ENCODE measurements at places on chromosomes 7 and 10. TPM values are rescaled to one million over a fixed set of nuclear protein-coding genes. Genes with fewer than 3 reads are reported as not detected.

The PHKG1 gene
- total RNA-seq: not detected

The SPDYE6 gene
- not detected for total RNA-seq

The UPK3BL1 gene
- 13.9 TPM for total RNA-seq

The SKAP2 gene
- total RNA-seq: 33.7 TPM

The BTBD16 gene
- total RNA-seq: not detected

The PLXDC2 gene
- total RNA-seq: 21.8 TPM

The RINT1 gene
- total RNA-seq: 24.7 TPM

The ARF5 gene
- 183 TPM for total RNA-seq

The MOGAT3 gene
- total RNA-seq: not detected

The LBX1 gene
- 1.1 TPM for total RNA-seq

The ZNF438 gene
- 5.1 TPM for total RNA-seq

The ZNF25 gene
- total RNA-seq: 11.1 TPM

The ANKRD1 gene
- 1,018 TPM for total RNA-seq

The GJD4 gene
- total RNA-seq: not detected

The HOXA10 gene
- 26.4 TPM for total RNA-seq

The TMEM229A gene
- not detected for total RNA-seq

The CYP26C1 gene
- total RNA-seq: 0.02 TPM

The IRF5 gene
- total RNA-seq: 17.4 TPM

GRCh38 chr7:100803398-100804161 is 23.7 kb downstream of the EPHB4 start:
- DNase-seq: peak; percentile 93

DNA sequence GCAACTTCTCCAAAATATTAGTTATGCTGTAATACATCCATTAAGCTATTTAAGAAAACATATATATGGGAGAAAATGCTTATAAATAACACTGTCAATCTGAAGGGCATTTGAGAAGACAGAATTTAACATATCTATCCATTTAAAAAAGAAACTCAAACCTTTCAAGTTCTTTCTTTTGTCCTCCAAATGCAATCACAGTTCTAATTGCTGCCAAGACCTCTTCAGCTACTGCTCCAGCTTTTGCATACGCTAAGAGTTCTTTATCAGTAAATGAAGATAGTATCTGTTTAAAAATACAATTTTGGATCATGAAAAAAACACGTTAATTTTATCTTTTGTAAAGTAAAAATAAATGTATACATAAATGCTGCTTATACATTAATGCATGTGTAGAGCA is 39.6 kb downstream of the ABCB1 start:
- DNase-seq: no peak

GRCh38 chr7:113141803-113142202 is 23.4 kb upstream of the SMIM30 start:
- DNase-seq: no peak

GRCh38 chr10:9895453-9895852 is 1122.2 kb upstream of the CELF2 start:
- no peak for DNase-seq

DNA sequence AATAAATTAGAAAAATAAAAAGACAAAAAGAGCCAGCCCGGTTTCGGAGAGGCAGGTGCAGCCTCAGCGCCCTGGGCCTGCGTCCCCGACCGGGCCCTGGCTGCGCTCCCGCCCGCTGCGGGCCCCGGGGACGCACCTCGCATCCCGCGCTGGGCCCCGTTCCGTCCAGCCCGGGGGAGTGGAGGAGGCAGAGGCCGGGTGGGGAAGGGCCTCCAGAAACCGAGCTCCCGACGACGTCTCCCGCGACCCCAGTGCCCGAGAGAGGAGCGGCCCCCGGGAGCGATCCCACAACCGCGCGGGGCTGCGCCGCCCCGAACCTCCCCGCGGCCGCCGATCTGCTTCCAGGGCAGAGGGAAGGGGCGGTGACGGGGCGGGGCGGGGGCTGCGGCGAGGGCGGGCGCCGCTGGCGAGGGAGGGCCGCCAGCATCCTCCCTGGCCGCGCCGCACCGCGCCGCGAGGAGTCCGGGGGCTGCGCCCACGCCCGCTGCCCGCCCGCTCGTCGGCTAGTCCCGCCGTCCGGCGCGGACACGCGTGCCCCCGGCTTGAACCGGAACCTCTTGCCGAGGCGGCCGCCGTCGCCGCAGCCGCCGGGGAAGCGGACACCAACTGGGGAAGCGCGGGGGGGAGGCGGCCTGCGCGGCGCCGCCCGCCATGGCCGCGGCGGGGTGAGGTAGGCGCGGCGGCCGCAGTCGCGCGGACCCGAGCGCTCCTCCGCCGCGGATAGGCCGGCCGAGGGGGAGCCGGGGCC is at the start of gene CCNY:
CCNY (plus strand) TSS at position 426 of the 748 bp plus-strand sequence. CDS start 545 bp downstream, outside the sequence.
- DNase-seq: peak; percentile 36

GRCh38 chr7:93837245-93837644 is 53.3 kb downstream of the TFPI2 start:
- DNase-seq: no peak

GRCh38 chr7:28921822-28922221 is 36.3 kb downstream of the TRIL start:
- peak; percentile 79 for DNase-seq

DNA sequence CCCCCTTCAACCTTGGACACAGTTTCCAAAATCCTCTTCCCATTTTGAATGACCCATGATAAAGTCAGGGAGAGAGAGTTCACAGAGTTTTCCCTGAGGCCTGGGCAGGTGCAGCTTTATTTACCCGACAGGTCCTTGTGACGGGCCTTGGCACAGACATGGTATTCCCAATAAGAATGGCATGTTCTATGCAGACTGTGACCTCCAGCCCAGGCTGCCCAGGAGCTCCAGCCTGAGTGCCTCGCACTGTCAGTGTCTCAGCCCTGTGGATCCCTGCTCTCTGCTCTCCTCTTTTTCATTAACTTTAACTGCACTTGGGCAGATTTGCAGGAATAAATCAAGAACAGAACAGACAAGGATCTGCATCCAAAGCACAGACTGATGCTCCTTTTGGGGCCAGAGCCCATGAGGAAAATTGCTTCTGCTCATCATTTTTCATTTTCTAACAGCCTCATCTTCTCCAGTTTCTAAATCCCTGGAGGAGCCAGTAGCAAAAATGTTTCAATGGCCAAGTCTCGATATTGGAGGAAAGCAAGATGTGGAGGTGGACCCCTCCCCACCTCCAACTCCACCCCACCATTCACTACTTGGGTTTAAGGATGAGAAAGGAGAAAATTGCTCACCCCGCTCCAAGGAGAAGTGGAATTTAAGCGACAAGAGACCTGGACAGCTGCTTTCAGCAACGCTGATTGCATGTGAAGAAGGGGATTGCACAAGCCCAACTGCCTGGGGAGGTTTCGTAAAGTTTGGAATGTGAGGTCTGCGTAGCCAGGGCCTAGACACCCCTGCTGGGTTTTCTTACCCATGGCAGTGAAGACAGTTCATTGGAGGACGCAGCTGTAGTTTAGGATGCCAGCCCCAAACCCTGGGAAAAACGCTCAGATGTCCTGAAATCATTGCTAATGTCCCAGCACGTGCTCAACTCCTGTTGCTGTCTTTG is 225.9 kb downstream of the WDR11 start:
- no peak for DNase-seq

- no peak for DNase-seq
Observed at GRCh38 chr7:18566829-18567228, 71.3 kb downstream of the HDAC9 start.

- DNase-seq: no peak
Observed at GRCh38 chr10:62456611-62457101, 82.5 kb downstream of the ZNF365 start.

DNA sequence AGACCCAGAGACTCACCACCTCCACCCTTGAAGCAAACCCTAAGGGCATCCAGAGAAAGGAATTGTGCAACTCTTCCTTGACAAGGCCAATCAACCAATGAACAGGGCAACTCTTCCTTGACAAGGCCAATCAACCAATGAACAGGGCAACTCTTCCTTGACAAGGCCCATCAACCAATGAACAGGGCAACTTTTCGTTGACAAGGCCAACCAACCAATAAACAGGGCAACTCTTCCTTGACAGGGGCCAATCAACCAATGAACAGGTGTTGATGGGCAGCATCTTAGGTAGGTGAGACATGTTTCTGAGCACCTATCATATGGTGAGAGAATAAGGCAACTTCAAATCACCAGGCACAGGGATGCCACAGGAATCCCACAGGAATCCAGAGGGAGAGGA is 181.5 kb upstream of the RNF32 start:
- no peak for DNase-seq

- DNase-seq: no peak
Observed at GRCh38 chr10:98217801-98218200, 50.2 kb downstream of the LOXL4 start.

- no peak for DNase-seq
Observed at GRCh38 chr10:19775296-19775695, 40.9 kb upstream of the PLXDC2 start.

- DNase-seq: no peak
Observed at GRCh38 chr10:102549549-102549948, 45.8 kb downstream of the SUFU start.

- no peak for DNase-seq
Observed at GRCh38 chr10:650886-651615, 38.4 kb downstream of the DIP2C start.

- DNase-seq: no peak
Observed at GRCh38 chr10:14727465-14727864, 47.2 kb downstream of the FAM107B start.

GRCh38 chr7:88243345-88243909 is 23.6 kb upstream of the SRI start:
- DNase-seq: peak; percentile 80

DNA sequence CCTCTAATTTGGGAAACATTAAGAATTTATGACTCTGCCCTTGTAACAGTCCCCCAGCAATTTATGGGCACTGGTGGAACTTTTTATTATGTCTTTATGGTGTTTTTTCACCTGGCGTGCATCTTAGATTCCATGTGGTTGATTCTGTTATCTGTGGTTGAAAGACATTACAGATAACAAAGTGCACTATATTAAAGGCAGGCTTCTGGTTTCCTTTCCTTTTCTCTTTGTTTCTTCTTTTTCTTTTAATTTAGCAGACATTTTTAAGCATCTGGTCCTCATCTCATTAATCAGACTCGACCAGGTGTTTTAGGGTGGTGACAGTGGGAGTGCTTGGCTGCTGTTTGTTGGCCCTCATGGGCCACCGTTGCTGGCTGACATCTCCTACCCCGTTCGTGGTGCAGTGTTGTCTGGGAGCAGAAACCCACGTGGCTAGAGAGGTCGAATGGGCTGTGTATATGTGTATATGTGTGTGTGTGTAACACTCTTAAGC is 77.4 kb downstream of the LRMDA start:
- DNase-seq: peak; percentile 71

DNA sequence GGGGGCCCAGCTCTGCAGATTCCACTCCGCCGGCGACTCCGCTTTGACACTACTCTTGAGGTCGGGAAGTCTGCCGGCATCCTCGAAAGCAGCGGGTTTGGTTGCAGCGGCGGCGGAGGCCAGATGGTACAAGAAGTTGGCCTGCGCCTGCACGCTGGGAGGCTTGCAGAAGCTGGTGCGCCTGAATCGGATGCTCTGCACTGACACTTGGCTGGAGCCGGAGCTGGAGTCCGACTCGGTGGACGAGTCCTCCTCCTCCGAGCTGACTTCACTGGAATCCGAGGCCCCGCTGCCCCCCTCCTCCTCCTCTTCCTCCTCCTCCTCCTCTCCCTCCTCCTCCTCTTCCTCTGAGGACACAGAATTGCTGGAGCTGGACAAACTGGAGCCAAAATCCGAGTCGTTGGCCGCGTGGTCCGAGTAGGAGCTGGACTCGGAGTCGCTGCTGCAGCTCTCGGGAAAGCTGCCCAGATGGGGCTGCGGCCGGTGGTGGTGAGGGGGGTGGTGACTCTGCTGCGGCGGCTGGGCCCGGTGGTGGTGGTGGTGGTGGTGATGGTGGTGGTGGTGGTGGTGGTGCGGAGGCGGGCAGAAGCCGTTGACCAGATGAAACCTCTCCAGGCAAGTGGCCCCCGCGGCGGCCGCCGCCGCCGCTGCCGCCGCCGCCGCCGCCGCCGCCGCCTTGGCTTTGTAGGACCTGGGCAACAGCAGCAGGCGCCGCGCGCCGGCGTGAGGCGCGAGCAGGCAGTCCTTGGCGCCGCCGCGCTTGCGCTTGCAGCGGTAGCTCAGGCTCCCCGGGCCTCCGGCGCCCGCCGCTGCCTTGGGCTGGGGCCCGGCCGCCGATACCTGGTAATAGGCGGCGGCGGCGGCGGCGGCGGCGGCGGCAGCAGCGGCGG is 9.0 kb downstream of the SKIDA1 start:
- peak; percentile 58 for DNase-seq

DNA sequence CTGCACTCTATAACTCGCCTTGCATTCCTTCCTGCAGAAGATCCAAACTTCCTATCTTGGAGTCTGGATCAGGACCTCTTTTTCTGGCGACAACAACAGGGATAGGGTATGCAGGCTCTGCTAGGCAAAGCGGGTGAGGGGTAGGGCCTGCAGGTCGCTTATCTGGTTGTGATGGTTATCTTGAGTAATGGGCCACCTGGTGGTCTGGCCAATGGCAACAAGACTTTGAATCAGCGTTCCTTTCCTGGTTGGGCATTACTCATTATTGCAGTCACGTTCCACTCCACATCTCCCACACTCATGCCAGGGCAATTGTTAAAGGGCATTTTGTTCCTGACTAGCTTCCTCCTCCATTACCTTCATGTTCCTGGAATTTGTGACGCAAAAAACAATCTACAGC is 48.4 kb upstream of the PLXDC2 start:
- DNase-seq: peak; percentile 54

DNA sequence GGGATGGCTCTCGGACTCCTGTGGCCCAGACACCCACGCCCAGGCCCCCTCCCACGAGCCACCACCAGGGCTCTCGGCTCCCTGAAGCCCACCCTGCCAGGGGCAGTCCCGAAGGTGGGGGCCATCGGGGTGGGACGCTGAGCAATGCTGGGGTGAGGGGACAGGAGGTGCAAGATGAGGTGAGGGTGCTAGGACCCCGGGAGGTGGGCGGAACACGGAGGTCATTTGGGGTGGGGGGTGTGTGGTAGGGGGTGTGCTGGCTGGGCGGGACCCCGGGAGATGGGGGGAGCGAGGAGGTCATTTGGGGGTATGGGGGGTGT is 17.0 kb upstream of the LFNG start:
- no peak for DNase-seq

DNA sequence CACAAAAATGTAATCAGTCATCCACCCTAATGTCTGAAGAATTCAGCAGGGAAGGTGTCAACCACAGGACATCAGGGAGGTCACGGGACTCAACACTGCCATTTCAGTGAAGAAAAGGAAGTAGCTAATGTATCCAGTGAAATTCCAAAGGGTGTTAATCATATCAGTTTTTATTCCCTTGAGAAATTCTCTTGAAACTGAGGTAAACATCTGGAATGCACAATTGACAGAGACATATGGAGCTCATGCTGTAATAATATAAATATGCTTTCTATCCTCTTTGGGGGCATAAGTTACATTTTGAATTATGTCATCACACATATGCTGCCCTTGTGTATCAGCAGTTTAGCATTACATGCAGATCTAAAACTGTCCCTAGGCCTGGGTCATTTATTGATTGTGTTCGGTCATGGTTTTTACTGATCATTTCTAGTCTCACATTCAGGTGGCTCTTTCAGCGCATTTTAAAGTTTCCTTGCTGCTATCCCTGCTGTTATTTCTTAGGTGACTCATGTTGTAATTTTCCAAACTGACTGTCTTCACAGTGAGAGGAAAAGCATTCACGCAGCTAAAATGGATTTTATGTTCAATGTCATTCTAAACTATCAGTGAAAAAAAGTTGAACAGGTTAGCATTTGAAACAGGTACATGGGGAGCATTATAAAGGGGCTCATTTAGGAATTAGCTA is 273.9 kb downstream of the TSPAN12 start:
- peak; percentile 95 for DNase-seq

GRCh38 chr7:26944501-26945358 is 80.3 kb upstream of the SKAP2 start:
- no peak for DNase-seq
